ENCODE measurements at places on chromosomes 4 and X.

DNA sequence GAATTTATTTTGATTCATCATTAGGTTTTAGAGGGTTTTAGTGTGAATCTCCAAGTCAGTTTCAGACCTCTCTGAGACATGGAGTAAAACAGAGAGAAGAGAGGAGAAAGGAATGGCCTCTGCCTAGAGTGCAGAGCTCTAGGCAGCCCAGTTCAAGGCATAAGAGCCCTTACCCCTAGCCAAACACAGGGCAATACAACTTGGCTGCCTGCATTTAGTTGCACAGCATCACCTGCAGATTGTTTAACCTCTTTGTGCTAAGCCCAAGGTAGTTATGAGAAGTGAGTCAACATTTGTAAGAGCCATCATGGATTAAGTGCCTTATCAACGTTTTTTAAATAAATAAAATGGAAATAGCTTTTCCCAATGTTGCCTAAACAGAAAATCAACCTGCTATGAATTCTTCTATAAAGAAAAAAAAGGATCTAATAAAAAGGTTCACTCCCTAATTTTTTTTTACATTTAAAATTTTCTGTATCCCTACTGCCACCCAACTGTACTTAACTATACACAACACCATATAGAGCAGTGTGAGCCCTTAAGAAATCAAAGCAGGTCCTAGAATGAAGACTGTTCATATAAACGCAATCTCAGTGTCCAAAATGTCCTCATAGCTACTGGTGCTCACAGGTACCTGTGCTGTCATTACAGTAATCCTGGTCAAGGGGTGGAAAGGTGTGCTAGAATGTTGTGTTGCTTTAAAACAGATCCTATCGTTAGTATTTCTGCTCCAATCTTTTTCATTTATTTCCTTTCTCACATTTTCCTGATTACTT, 36.0 kb downstream of the PF4 start:
- no peak for DNase-seq

GRCh38 chr4:125306533-125306932, 8.2 kb upstream of the FAT4 start:
- no peak for DNase-seq

GRCh38 chr4:165464813-165465381, 86.1 kb downstream of the CPE start:
- no peak for DNase-seq

GRCh38 chr4:88104902-88105610, 53.4 kb downstream of the ABCG2 start:
- no peak for DNase-seq

DNA sequence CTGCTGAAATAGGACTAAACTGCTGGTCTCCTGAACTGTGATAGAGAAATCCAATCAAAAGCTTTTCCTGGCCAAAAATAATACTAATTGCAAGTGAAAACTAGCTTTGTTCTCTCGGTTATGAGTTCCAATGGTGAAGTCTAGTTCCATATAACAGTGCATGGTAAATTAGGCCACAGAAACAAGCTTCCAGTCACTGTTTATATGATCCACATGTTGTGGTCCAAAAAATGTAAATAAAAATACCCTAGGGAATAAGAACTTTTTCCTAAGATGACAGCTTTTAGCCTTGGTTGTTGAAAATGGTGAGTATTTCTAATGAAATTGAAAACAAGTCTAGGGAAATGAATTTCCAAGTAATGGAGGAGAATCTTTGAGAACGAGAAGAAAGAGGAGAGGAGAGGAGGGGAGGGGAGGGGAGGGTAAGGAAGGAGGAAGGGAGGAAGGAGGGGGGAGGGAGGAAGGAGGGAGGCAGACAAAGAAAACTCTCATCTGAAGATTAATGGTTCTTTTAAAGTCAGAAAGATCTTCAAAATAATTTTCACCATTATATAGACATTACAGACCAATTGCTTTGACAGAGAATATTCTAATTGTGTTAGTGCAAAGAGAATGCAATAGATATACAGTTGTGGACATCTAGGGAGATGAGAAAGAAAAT, 26.1 kb downstream of the PALLD start:
- no peak for DNase-seq

GRCh38 chr4:104967034-104967401, 179.7 kb upstream of the TET2 start:
- no peak for DNase-seq

GRCh38 chr4:178812866-178813265, 1370.6 kb upstream of the AGA start:
- DNase-seq, result no peak

DNA sequence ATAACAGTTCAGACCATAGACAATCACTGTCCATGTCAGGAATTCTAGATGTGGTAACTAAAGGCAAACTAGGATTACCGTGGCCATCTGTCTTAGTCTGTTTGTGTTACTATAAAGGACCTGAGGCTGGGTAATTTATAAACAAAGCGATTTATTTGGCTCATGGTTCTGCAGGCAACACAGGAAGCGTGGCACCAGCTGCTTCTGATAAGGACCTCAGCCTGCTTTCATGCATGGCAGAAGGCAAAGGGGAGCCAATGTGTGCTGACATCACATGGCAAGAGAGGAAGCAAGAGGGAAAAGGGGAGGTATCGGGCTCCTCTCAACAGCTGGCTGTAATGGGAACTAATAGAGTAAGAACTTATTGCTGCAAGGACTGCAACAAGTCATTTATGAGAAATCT, 376.7 kb downstream of the GPM6A start:
- DNase-seq, result no peak

GRCh38 chr4:40946652-40947051, 196.9 kb downstream of the NSUN7 start:
- no peak for DNase-seq

DNA sequence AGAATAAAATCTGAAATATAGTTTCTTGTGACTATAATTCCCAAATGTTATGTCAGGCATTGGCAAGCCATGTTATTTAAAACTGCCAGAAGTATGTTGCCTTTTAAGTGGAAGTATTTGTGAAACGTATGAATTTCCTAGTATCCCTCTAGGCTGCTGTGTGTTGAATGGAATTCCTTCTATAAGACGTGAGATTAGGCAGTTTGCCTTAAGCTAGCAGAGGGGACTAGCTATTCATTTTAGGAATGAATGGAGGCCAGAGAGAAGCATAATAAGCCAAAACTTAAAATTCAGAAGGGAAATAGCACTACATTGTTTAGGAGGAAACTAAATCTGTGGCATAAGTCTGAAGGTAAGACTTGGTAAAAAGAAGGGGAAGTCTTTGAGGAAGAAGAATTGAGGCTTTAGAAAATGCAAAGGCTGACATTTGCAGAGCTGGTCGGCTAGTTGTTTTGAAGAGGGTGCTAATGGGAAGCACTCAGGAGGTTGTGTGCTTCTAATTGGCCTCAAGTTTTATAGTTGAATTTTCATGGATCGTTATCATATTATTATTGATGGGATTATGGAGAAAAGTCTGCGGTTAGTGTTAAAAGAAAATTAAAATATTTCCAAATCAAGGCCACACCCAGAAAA, 57.1 kb downstream of the TMEM131L start:
- no peak for DNase-seq

- no peak for DNase-seq
Observed at GRCh38 chr4:53507671-53508286, 83.5 kb downstream of the LNX1 start.

- DNase-seq, result peak; percentile 34
Observed at GRCh38 chrX:39874202-39874816, 223.4 kb downstream of the BCOR start.

DNA sequence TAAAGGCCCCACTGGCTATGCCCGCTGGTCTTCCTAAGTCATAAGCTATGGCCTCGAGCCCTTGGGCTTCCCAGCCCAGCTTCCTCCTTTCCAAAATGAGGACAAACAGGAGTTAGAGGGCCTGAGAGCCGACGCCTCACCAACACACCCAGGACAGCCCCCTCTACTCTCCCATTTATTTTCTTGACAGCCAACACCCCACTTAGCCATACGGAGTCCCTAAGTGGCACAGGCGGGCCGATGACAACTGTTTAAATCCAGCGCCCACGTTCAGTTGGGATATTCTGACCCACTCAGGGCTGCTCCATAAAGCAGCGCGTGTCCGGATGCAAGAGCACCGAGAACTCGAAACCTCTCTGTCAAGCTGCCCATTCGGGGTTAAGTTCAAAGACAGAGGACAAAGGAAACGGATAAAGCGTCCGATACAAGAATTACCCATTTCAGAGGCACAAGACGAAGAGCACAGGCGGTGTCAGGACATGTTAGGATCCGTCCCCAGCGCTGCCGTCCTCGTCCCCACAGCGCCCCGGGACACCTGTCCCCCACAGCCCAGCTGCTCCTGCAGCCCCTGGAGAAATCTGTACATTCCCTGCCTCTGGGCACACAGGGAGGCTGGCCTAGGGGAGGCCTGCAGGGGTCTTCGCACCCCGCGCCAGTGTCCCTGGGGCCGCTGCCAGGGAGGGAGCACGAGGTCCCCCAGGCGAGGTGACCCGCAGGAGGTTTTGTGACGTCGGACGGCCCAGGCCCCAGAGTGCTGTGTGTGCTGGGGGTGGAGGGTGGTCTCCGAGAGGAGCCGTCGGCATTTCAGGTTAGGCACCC, 1.2 kb downstream of the PRKX start:
- no peak for DNase-seq

DNA sequence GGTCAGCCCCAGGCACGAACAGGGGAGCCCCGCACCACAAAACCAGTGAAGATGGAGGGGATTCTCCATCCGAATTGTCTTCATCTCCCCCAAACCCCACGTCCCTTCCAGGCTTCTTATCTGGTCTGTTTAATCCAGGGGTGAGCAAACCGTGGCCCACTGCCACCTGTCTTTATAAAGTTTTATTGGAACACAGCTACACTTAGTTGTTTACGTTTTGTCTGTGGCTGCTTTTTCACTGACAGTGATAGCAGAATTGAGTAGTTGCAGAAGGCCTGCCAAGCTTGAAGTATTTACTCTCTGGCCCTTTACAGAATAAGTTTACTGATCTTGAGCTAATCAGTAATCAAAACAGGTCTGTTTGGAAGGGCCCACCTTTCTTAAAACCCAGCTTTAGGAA, 324.0 kb downstream of the ARHGAP10 start:
- no peak for DNase-seq

GRCh38 chr4:21569638-21570037, 378.9 kb downstream of the KCNIP4 start:
- DNase-seq, result no peak

DNA sequence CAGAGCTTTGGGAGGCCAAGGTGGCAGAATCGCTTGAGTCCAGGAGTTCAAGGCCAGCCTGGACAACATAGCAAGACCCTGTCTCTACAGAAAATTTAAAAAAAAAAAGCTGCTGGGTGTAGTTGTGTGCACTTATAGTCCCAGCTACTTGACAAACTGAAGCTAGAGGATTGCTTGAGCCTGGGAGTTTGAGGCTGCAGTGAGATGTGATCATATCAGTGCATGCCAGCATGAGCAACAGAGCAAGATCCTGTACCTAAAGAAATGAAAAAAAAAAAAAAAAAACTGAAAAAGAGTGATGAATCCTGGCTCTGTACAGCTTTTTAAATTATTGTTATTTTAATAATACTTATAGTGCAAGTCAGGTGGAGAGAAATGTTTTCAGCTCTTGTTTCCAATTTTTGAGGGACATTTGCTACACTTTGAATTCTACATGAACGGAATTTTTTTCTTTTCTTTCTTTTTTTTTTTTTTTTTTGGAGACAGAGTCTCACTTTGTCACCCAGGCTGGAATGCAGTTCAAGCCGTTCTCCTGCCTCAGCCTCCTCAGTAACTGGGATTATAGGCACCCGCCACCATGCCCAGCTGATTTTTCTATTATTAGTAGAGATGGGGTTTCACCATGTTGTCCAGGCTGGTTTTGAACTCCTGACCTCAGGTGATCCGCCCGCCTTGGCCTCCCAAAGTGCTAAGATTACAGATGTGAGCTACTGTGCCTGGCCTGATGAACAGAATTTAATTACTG, 215.6 kb downstream of the FSTL5 start:
- no peak for DNase-seq

GRCh38 chr4:168815379-168816345, 194.4 kb downstream of the CBR4 start:
- no peak for DNase-seq

DNA sequence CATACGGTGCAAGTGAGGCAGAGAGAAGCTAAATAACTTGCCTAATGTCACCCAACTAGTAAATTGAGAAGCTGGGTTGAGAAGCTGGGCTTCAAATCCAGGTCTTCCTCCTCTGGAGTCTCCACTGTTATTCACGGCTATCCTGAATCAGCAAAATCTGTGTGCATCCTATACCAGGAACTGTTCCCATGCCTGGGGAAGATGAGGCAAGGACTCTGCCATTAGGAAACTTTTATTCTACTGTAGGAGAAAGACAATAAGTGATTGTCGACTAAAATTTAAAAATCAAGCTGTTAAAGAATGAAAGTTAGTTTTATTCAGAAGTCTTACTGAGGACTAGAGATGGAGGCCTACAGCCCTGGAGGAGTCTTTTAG, 872 bp upstream of the TEC start:
- no peak for DNase-seq

DNA sequence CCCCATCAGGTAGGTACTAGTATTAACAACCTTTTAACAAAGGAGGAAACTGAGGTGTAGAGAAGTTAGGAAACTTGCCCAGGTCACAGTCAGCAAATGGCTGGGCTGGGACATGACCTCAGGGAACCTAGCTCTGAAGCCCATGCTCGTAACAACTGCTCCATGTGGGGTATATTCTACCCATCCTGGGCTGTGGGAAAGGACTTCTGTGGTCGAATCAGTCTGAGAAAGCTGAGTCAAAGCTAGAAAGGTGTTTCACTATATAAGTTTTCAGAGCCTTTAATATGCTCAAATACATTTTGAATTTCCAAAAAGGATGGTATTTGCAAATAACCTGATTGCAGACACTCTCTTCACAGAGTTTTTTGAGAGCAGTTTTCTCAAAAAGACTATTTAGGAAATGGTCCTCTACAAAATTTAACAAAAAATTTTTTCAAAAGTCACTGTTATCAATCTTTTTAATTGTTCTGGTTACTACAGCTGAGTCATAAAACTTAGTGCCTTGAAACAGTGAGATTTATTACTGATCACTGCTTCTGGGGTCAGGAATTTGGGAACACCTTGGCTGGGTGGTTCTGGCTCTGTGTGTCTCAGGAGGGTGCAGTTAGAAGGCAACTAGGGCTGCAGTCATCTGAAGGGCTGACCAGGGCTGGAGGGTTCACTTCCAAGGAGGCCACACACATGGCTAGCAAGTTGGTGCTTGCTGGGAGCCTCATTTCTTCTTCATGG, 53.6 kb downstream of the NSG1 start:
- no peak for DNase-seq

DNA sequence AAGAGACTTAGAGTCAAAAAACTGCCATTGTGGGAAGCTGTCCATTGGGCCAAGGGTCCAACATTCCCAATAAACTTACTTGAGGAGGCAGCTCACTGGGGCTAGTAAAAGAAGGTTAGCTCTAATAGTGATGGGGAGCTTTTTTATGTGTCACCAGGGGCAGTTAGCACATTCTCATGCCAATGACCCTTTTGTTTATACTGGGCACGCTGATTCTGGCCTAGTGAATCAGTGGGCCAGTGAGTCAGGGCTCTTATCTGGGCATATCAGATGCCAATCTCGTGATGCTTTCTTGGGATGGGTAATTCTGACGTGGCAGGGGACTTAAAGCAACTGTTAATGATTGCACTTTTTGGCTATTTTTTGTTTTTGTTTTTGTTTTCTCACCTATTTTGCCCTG, 27.8 kb downstream of the TCEAL1 start:
- no peak for DNase-seq

GRCh38 chr4:145189981-145190380, 9.6 kb upstream of the OTUD4 start:
- DNase-seq, result no peak

GRCh38 chr4:94378047-94378446, 35.4 kb upstream of the HPGDS start:
- no peak for DNase-seq
